Small intestine (tissue), 16 donors: ENCODE measurements at places on chromosomes 6 and 20. TPM values are rescaled to one million over a fixed set of nuclear protein-coding genes. Genes with fewer than 3 reads are reported as not detected.

SEL1L2 gene
- not detected for polyA plus RNA-seq

DNAH8 gene
- under 0.01 TPM for polyA plus RNA-seq

ADAM33 gene
- polyA plus RNA-seq = 0.22 TPM

SNPH gene
- polyA plus RNA-seq = 3.2 TPM

CALHM6 gene
- polyA plus RNA-seq = 7.3 TPM

ZSCAN23 gene
- not detected for polyA plus RNA-seq

FAM210B gene
- polyA plus RNA-seq = 21.4 TPM
